ENCODE measurements at places on chromosomes 12 and 14. TPM values are rescaled to one million over a fixed set of nuclear protein-coding genes. Genes with fewer than 3 reads are reported as not detected.

DNA sequence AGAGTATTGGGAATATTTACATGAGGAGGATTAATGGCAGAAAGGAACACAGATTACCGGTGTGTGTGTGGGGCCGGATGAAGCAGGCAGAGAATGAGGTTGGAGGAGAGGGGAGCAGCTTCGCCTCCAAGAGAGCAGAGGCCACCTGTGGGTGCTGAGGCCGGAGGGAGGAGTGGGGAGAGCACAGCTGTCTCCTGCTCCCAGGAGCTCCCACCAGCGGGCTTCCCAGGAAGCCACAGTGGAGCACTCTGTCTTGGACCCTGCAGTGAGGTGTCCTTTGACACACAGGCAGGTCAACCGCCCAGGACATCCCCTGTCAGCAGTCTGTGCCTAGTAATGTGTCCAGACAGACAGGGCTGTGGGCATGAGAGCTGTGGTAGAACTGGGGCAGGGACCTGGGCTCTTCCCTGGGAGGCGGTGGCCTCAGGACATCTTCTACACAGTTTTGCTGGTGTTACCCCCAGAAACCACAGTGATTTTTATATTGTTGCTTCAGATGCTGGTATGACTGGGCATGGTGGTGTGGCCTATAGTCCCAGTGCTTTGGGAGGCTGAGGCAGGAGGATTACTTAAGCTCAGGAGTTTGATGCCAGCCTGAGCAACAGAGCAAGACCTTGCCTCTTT, 18.5 kb upstream of the AMN start:
- DNase-seq = no peak

GRCh38 chr14:87678624-87679023, 314.4 kb downstream of the GALC start:
- DNase-seq = no peak

DNA sequence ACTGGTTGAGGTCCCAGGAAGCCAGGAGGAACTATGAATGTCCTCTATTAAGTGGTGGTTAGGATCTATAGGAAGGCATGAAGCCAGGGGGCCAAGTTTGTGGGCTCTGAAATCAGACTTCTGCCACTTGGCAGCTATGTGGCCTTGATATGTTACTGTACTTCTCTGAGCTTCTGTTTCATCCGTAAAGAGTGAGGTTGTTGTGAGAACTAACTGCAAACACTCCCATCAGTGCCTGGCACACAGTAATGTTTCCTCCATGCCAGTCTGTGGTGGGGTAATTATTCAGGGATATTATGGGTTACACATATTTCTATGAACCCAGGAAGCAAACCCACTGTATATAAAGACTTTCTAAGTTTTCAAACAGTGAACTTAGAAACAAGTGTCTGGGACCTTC, 57.4 kb downstream of the PLXNC1 start:
- DNase-seq = no peak

DNA sequence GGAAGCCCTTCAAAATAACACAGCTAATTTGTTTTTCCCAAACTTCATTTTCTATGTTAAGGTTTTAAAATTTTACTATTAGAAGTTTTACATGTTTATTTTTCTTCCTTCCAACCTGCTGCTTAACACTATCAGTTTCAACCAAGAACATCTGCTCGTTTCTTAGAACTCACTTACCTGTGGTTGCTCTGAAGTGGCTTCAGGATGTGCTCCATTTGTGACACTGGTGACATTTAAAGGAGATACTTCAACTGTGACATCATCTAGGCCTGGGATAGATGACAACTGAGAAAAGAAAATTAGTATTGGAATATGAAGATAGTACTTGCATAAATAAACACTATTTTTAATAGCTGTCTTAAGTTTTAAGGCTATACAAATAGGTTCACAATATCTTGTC, 17.9 kb downstream of the WASHC3 start:
- no peak for DNase-seq

DNA sequence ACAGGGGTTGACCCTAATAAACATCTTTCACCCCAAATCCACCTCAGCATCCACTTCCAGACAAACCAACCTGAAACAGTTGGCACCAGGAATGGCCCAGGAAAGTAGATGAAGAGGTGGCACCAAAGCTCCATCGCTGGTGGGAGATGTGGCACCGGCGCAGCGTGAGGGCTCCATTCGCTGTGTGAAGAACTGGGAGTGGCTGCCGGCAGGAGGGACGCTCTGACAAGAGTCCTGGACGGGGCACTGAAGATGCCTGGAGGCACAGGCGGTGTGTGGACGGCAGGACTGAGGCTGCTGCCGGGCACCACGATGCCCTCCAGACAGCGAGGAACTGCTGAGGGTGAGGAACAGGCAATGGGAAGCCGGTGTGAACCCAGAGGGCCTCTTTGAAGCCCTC, 29.3 kb downstream of the DIO3 start:
- DNase-seq = no peak

Gene AQP5
- not detected for total RNA-seq

DNA sequence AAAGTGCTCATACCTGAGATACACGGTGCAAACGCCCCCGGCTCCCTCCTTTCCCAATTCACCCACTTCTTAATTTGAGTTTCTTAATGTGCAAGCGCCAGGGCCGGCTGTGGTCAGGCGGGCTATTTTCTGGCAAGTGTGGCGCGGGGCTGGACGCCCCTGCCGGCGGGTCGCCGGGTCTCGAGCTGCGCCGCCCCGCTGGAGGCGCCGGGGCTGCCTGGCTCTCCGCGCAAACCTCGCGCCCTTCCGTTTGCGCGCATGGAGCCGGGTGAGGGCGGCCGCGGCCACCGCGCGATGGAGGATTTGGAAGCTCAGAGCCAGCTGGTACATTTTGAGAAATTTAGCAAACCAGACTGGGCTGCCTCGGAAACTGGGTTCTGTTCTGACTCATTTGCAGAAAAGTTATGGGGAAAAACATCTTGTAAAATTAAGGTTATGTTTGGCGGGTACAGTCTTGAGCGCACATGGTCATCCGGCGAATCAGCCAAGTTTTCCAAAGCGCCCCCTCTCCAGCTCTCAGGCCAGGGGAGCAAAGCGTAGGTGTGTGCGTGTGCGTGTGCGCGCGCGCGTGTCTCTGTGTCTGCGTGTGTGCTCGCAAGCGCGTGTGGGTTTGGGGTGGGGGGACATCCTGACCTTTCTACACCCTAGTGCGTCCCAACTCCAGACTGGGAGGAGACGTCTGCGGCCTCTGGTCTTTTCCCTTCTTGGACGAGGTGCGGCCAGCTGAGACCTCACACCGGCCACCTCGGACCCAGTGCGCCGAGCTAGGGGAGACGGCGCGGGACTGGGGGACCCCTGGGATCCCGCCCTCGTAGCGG, 6.5 kb upstream of the OTX2 start:
- DNase-seq = no peak

- no peak for DNase-seq
Measured at GRCh38 chr14:45686771-45687170, 433.8 kb upstream of the MIS18BP1 start.

Measured in omental fat pad (tissue), 4 donors.